Stomach (tissue), 19 donors: ENCODE measurements at places on chromosomes 7 and 10. TPM values are rescaled to one million over a fixed set of nuclear protein-coding genes. Genes with fewer than 3 reads are reported as not detected.

PTF1A gene
- not detected for total RNA-seq

GRCh38 chr7:140867467-140868462 lies 57.0 kb downstream of the BRAF start:
- H3K4me1 ChIP-seq: peaks cover 24% of the 10 kb centered on the region
- H3K27me3 ChIP-seq: no peaks in the 10 kb centered on the region
- DNase-seq: no peak
- H3K27ac ChIP-seq: no peak overlapping the region
- H3K4me3 ChIP-seq: no peak overlapping the region

DNA sequence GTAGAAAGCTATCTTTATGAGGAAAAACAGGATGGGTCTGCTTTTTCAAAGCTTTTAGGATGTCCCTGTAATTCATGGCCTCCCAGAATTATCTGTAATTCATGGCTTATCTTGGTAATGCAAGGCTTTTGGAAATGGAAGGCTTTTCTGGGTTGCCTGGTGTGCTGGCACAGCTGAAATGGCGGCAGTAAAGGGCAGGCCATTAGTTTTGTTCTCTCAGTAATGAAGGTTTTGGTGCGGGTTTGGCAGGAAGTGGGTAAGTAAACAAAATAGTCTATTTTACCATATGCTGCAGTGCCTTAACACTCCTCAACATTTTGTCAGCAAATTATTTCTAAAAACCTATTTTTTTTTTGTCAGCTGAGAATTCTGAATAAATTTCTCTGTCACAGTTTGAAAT lies 69.3 kb downstream of the LRGUK start:
- no peaks in the 10 kb centered on the region for H3K36me3 ChIP-seq
- H3K27me3 ChIP-seq: no peaks in the 10 kb centered on the region
- H3K27ac ChIP-seq: no peak overlapping the region
- no peak overlapping the region for H3K4me3 ChIP-seq

- H3K4me1 ChIP-seq: peaks cover 3% of the 10 kb centered on the region
- H3K27ac ChIP-seq: no peak overlapping the region
- H3K27me3 ChIP-seq: no peaks in the 10 kb centered on the region
- peaks cover 22% of the 10 kb centered on the region for H3K36me3 ChIP-seq
Observed at GRCh38 chr7:2274666-2275065, 32.6 kb downstream of the NUDT1 start.

DNA sequence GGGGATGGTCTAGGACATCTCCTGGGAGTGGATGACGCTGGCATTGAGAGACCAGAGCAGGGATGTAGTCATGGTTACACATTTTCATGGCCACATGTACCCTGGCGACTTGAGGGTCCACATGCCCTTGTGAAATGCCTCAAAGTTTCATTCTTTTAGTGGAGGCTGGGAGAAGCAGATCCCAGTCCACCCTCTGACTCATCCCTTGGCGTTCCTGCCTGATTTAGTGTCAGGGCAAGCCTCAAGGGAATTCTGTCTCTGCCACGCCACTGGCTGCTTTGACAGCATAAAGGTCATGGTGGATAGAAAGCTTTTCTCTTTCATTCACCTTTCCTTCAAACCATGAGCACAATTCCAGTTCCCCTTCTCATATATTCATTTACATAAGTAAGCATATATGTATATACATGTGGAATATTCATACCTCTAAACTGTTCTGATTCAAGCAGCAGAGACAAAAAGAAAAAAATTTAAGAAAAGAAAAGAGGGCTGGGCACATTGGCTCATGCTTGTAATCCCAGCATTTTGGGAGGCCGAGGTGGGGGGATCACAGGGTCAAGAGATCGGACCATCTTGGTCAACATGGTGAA lies 21.8 kb upstream of the KIF5B start:
- no peak overlapping the region for H3K4me3 ChIP-seq
- no peaks in the 10 kb centered on the region for H3K36me3 ChIP-seq
- no peak overlapping the region for H3K27ac ChIP-seq
- DNase-seq: no peak

LIPN gene
- total RNA-seq: 1.1 TPM

CLDN3 gene
- 2.6 TPM for total RNA-seq

PLAC9 gene
- not detected for total RNA-seq

- peak; percentile 80 for DNase-seq
- no peaks in the 10 kb centered on the region for H3K36me3 ChIP-seq
- no peak overlapping the region for H3K27ac ChIP-seq
- no peaks in the 10 kb centered on the region for H3K27me3 ChIP-seq
- no peak overlapping the region for H3K4me3 ChIP-seq
Observed at GRCh38 chr7:17021205-17021604, 139.4 kb upstream of the AGR3 start.

OR2A25 gene
- not detected for total RNA-seq

GRCh38 chr10:88158526-88159122 lies 295.2 kb downstream of the PTEN start:
- H3K27me3 ChIP-seq: no peaks in the 10 kb centered on the region
- no peak overlapping the region for H3K27ac ChIP-seq
- no peak for DNase-seq
- H3K36me3 ChIP-seq: no peaks in the 10 kb centered on the region

DNA sequence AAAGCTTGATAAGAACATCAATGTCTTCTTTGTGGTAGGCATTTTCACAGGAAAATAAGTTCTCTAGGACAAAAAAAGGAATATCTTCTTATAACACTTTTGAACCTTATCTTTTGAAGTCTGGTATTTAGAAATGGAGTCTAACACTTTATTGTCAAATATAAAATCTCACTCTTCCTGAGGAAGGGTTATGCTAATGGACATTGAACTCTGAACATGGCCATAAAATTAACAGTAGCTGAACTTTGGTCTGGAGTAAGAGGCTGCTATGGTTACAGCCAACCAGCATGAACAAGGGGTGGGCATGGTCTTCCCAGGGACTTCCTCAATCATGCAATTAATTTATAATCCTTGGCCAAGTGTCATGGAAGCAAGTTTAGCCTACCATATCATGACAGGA lies at the start of gene CLRN3:
TSS of gene CLRN3 (minus strand) at position 199 of the 400 bp plus-strand sequence. CDS start at position 42, 157 bp downstream.
- no peaks in the 10 kb centered on the region for H3K36me3 ChIP-seq
- H3K27me3 ChIP-seq: peaks cover 6% of the 10 kb centered on the region
- no peak within 1 kb of the TSS for H3K4me3 ChIP-seq
- H3K4me1 ChIP-seq: no peaks in the 10 kb centered on the region
- H3K27ac ChIP-seq: no peak within 1 kb of the TSS
- peak; percentile 41 for DNase-seq

DNA sequence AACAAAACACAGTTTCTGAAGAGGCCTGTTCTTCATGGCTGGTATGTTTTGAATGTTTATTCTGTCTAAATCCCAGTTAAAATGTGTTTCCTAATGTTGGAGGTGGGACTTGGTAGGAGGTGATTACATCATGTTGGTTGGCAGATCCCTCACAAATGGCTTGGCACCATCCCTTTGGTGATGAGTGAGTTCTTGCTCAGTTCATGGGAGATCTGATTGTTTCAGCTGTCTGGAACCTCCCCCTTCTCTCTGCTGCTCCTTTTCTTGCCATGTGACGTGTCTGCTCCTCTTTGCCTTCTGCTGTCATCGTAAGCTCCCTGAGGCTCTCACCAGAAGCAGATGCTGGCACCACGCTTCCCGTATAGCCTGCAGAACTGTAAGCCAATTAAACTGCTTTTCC lies 383.6 kb upstream of the TPK1 start:
- no peak for DNase-seq
- no peak overlapping the region for H3K4me3 ChIP-seq
- H3K4me1 ChIP-seq: no peaks in the 10 kb centered on the region
- no peaks in the 10 kb centered on the region for H3K36me3 ChIP-seq
- no peaks in the 10 kb centered on the region for H3K27me3 ChIP-seq
- H3K27ac ChIP-seq: no peak overlapping the region

- no peak overlapping the region for H3K4me3 ChIP-seq
- H3K27ac ChIP-seq: peak overlapping the region; percentile 64
- no peaks in the 10 kb centered on the region for H3K27me3 ChIP-seq
- no peak for DNase-seq
- peaks cover 73% of the 10 kb centered on the region for H3K4me1 ChIP-seq
- peaks cover 26% of the 10 kb centered on the region for H3K36me3 ChIP-seq
Observed at GRCh38 chr7:116239020-116239419, 28.7 kb downstream of the TES start.

GRCh38 chr7:158536871-158537515 lies 50.6 kb downstream of the PTPRN2 start:
- H3K27me3 ChIP-seq: no peaks in the 10 kb centered on the region
- peaks cover 8% of the 10 kb centered on the region for H3K36me3 ChIP-seq
- H3K4me3 ChIP-seq: no peak overlapping the region
- H3K27ac ChIP-seq: no peak overlapping the region

GRCh38 chr7:130084037-130084875 lies 13.9 kb downstream of the KLHDC10 start:
- no peak overlapping the region for H3K4me3 ChIP-seq
- H3K36me3 ChIP-seq: no peaks in the 10 kb centered on the region
- no peak for DNase-seq
- H3K27ac ChIP-seq: no peak overlapping the region

DNA sequence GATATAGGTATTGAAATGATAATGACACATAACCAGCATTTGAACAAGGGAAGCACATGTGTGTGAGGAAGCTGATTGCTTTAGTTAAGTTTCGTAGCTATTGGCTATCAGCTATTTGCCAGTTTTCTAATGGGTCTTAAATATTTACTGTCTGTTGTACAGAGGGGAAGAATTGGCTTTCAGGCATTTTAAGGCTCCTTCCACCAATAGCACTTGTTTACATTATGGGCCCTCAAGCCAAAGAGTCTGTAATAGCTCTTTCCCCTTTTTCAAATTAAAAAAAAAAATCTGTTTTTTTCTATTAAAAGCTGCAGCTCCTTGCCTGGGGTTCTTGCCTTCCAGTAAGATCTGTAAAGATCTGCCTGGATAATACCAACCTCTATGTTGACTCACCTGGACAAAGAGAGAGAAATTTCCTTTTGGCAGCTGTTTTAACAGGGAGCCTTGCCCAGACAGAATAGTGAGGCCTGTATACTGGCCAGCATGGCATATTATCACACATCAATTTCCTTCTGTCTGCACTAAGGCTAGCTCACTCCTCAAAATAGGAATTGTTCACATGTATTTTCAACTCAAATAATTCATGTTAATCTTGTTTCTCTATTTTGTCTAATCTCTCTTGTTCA lies 104.7 kb upstream of the LRGUK start:
- no peak overlapping the region for H3K27ac ChIP-seq
- DNase-seq: peak; percentile 36
- peaks cover 10% of the 10 kb centered on the region for H3K4me1 ChIP-seq
- no peaks in the 10 kb centered on the region for H3K27me3 ChIP-seq
- H3K4me3 ChIP-seq: no peak overlapping the region

DNA sequence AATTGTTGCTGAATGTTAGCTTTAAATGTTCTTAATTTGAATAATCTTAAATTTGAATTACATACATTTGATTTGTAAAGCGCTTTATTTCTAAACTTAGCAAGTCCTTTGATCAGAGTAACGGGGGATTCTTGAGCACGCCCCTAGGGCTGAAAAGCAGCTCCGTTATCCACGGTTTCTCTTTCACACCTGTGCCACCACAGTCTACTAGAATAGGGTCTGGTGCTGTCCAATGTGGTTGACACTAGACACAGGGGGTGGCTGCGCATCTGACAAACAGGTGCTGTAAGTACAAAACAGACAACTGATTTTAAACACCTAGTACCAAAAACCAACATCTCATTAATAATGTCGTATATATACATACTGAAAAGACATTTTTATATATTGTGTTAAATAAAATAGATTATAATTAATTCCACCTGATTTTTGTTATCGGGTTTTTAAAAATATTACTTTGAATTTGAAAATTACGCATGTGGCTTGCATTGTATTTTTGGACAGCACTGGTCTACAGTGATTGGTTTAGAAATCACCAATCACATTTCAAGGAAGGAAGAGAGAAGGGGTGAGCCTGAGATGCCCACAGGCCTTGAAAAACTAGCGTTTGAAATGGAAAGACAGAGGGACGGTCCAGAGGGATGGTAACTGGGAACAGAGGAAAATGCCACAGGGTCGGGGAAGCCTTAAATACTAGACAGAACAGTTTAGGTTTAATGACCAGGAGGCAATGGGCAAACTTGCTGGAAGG lies 7.3 kb downstream of the SEPHS1 start:
- H3K27me3 ChIP-seq: no peaks in the 10 kb centered on the region
- peaks cover 38% of the 10 kb centered on the region for H3K36me3 ChIP-seq
- DNase-seq: no peak
- no peak overlapping the region for H3K4me3 ChIP-seq

- no peaks in the 10 kb centered on the region for H3K27me3 ChIP-seq
- H3K4me1 ChIP-seq: no peaks in the 10 kb centered on the region
- H3K4me3 ChIP-seq: no peak overlapping the region
- DNase-seq: no peak
- H3K36me3 ChIP-seq: no peaks in the 10 kb centered on the region
Observed at GRCh38 chr7:49483142-49483541, 290.3 kb upstream of the VWC2 start.

VAX1 gene
- total RNA-seq: not detected

PKD2L1 gene
- 0.89 TPM for total RNA-seq

DNA sequence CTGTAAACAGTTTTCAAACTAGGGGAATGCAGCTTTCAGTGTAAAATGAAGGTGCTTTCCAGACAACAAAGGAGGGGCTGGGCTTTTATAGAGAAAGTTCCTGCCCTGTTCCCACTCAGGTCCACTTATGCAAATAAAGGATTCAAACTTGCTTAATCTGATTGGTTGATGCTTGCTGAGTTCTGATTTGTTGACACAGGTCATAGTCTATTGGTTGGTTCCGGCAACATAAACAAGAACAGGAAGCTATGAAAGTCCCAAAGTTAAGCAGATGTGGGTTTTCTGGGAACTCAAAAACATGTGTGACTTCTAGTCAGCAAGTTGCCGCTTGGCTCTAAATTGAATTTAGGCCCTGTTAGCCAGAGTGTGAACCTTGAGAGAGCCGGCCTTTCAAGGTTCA lies 194.2 kb upstream of the SVIL start:
- H3K4me1 ChIP-seq: no peaks in the 10 kb centered on the region
- H3K27me3 ChIP-seq: no peaks in the 10 kb centered on the region
- no peak overlapping the region for H3K27ac ChIP-seq
- H3K36me3 ChIP-seq: no peaks in the 10 kb centered on the region
- no peak overlapping the region for H3K4me3 ChIP-seq

CASP7 gene
- 15.1 TPM for total RNA-seq

MSMB gene
- total RNA-seq: 130 TPM

ALOX5 gene
- 3.2 TPM for total RNA-seq

- no peaks in the 10 kb centered on the region for H3K36me3 ChIP-seq
- H3K27me3 ChIP-seq: no peaks in the 10 kb centered on the region
- peaks cover 4% of the 10 kb centered on the region for H3K4me1 ChIP-seq
- DNase-seq: no peak
Observed at GRCh38 chr10:98340940-98341310, 72.9 kb upstream of the LOXL4 start.

- no peak overlapping the region for H3K4me3 ChIP-seq
- no peaks in the 10 kb centered on the region for H3K36me3 ChIP-seq
- H3K4me1 ChIP-seq: peaks cover 100% of the 10 kb centered on the region
- no peak for DNase-seq
- H3K27me3 ChIP-seq: no peaks in the 10 kb centered on the region
Observed at GRCh38 chr7:5694221-5694754, 87.2 kb downstream of the RNF216 start.

CALCR gene
- total RNA-seq: not detected

DNA sequence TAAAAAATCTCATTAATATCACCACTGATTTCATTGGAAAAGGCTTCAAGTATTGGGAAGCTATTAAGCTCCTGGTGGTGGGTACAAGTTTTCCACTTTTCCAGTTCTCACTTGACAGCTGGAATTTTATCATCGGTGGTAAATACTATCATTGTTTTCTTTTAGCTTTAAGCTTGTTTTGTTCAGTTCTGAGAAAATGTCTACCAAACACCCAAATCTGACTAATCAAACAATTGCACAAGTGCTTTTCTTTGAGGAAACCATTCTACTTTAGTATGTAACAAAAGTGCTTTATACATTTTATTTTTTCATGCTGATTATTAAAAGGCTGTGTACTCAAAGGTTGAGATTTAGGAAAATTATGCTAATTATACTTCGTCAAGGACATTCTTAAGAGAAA lies 7.9 kb downstream of the PRPF18 start:
- H3K36me3 ChIP-seq: no peaks in the 10 kb centered on the region
- no peak overlapping the region for H3K27ac ChIP-seq
- no peaks in the 10 kb centered on the region for H3K4me1 ChIP-seq
